Daoy (cell line): ENCODE measurements at places on chromosomes 3 and 15. TPM values are rescaled to one million over a fixed set of nuclear protein-coding genes. Genes with fewer than 3 reads are reported as not detected.

ROPN1 gene
- total RNA-seq = not detected in 2 replicates

DHX36 gene
- 51.9 and 52.2 TPM in 2 replicates for total RNA-seq

VIPR1 gene
- 19.3 and 31.7 TPM in 2 replicates for total RNA-seq

CSPG5 gene
- total RNA-seq = 1.3 and 2.0 TPM in 2 replicates

TGM5 gene
- total RNA-seq = 0.51 TPM in 1 of 2 replicates, not detected in the other

LYZL4 gene
- 0.23 TPM in 1 of 2 replicates, not detected in the other for total RNA-seq

CHRFAM7A gene
- total RNA-seq = 8.4 and 17.5 TPM in 2 replicates

DNA sequence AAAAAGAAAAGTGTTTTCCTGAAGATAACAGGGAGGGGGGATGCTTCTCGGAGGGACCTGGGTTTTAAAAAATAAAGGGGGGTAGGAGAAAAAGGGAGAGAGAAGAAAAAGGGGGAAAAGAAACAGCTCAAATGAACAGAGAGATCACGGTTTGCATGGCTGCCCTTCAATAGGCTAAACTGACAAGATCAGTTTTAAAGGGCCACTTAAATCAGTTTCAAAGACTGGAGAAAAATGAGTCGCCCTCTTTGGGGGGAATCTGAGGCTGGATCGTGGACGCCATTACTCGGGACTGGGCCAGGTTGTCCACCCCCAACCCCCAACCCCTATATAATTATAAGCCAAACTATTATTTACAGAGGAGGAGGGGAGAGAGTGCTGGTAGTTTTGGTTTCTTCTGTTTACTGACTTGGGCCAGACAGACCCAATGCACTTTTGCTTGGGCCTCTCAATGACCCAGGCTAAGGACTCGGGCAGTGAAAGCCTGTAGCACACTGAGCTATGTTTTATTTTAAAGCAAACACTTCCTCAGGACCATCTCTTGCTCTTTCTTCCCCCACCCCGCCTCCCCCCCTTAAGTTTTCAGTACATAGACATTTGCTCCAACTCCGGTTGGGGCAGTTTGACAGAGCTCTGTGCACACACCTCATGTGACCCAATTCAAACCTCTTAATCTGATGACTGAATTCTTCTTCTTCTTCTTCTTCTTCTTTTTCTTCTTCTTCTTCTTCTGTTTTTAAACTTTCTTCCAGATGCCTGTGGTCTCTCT lies 6.3 kb downstream of the NR2F2 start:
- DNase-seq = no peak

DNA sequence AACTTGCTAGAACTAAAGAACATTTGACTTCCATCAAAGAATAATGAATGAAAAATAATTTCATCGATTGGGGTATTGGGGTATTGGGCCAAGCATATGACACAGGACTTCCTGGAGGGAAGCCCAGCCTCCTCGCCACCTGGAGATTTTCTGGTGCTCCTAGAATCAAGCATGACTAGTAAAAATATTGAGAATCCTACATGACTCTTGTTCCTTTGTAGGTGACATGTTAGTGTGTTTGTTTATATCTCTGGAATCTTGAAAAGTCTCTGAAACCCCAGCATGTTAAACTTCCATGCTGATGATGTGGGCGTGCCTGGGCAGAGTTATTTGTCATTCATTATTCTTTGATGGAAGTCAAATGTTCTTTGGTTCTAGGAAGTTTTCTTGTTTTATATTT lies 90.1 kb upstream of the EPHB3 start:
- DNase-seq = no peak

GRCh38 chr3:137121704-137122314 lies 164.0 kb downstream of the IL20RB start:
- DNase-seq = peak; percentile 33

GRCh38 chr15:92226020-92226612 lies 167.6 kb upstream of the ST8SIA2 start:
- DNase-seq = no peak

GRCh38 chr3:127489357-127489756 lies 101.2 kb downstream of the TPRA1 start:
- no peak for DNase-seq

GRCh38 chr15:96125721-96126415 lies 204.6 kb upstream of the NR2F2 start:
- peak; percentile 65 for DNase-seq

GRCh38 chr15:70245932-70246622 lies 148.4 kb upstream of the TLE3 start:
- DNase-seq = peak; percentile 79

- no peak for DNase-seq
Observed at GRCh38 chr3:137081711-137082110, 123.9 kb downstream of the IL20RB start.

DNA sequence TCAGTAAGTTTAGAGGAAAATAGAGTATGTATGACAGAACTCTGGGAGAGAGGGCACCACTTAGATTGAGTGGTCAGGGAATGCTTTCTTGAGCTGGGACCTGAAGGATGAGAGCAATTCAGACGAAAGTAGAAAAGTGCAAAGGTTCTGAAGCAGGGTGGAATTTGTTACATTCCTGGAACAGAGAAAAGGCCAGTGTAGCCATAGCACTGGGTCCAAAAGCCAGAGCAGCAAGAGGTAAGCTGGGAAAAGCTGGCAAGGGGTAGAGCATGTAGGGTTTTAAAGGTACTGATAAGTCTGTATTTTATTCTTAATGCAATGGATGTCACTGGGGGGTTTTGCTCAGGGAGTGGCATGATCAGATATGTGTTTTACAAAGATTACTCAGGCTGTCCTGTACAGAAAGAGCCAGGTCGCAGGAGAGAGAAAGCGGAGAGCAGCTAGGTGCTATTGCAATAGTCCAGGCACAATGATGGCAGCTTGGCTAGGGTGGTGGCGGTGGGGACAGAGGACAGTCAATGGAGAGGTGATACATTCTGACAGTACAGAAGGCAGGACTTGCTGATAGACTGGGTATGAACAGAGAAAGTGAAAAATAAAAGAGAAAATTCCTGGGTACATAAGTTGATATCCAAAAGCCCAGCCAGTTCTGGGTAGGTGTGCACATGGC lies 17.0 kb downstream of the FSTL1 start:
- no peak for DNase-seq

GRCh38 chr3:104598848-104599511 lies 767.7 kb upstream of the ALCAM start:
- no peak for DNase-seq

DNA sequence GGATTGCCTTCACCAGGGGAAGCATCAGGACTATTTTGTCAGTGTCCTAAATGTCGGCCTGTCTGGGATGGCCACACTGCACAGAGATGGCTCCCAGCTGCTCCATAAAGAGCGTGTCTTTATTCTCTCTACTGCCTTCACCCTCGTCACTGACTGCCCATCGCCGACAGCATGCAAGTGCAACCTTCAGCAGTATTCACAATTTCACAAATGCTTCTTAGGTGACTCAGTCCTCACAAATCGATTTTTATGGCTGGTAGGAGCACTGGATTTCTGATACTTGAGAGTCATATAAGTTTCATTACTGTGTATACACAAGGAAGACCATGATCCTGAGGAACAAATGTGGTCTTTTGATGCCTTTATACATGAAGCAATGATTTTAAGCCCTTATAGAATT lies 1.1 kb upstream of the SSUH2 start:
- no peak for DNase-seq

- DNase-seq = no peak
Observed at GRCh38 chr15:64141798-64142512, 9.6 kb upstream of the SNX22 start.
